GM23248 (cell line): ENCODE measurements at places on chromosomes 11 and 22.

DNA sequence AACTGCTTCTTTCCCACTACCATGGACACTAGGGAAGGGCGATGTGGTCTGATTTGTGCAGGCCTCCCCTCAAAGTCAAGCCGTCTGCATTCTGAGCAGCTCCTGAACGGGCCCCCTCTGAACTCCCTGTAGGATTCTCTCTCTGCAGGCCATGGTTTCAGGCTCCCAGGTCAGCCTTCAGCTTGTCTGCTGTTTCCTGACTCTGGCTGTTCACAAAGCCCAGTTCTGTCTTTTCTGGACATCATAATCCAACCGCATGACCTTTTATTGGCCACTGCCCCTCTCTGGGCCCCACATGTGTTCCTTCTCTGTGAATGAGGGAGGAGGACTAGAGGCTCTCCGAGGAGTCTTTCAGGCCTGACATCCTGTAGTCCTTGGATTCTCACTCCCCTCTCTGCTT lies 161.0 kb downstream of the FEZ1 start:
- no peak overlapping the region for H3K27ac ChIP-seq
- H3K4me1 ChIP-seq, result peaks cover 18% of the 10 kb centered on the region
- no peaks in the 10 kb centered on the region for H3K27me3 ChIP-seq

DNA sequence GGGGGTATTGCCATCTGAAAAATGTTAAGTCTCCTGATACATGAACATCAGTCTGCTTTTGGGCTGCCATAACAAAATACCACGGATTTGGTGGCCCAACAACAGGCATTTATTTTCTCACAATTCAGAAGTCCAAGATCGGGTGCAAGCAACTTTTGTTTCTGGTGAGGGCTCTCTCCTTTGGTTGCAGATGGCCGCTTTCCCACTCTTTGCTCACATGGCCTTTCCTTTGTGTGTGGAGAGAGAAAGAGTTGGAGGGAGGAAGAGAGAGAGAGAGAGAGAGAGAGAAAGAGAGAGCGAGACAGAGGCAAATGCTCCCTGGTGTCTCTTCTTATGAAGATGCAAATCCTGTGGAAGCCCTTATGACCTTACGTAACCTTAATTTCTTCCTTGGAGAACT lies 2.5 kb upstream of the KRTAP5-2 start:
- no peak overlapping the region for H3K27ac ChIP-seq
- no peak for DNase-seq
- peaks cover 51% of the 10 kb centered on the region for H3K27me3 ChIP-seq
- H3K4me3 ChIP-seq, result no peak overlapping the region
- H3K36me3 ChIP-seq, result no peaks in the 10 kb centered on the region

- H3K27me3 ChIP-seq, result no peaks in the 10 kb centered on the region
- H3K27ac ChIP-seq, result peak overlapping the region; percentile 64
- DNase-seq, result peak; percentile 16
- H3K4me1 ChIP-seq, result peaks cover 33% of the 10 kb centered on the region
- H3K36me3 ChIP-seq, result no peaks in the 10 kb centered on the region
These were observed 234.5 kb downstream of the METTL15 start for GRCh38 chr11:28342716-28343115.

GRCh38 chr11:86990031-86990430 lies 34.8 kb upstream of the FZD4 start:
- H3K4me1 ChIP-seq, result peaks cover 15% of the 10 kb centered on the region
- no peaks in the 10 kb centered on the region for H3K36me3 ChIP-seq
- H3K27ac ChIP-seq, result no peak overlapping the region
- no peak overlapping the region for H3K4me3 ChIP-seq

- DNase-seq, result peak; percentile 64
- H3K4me1 ChIP-seq, result peaks cover 15% of the 10 kb centered on the region
- no peaks in the 10 kb centered on the region for H3K27me3 ChIP-seq
These were observed 139.0 kb downstream of the ETS1 start for GRCh38 chr11:128448200-128448886.

- H3K4me1 ChIP-seq, result no peaks in the 10 kb centered on the region
- H3K27ac ChIP-seq, result no peak overlapping the region
- H3K36me3 ChIP-seq, result no peaks in the 10 kb centered on the region
- no peak for DNase-seq
These were observed 44.0 kb downstream of the SOX6 start for GRCh38 chr11:16312233-16312765.

DNA sequence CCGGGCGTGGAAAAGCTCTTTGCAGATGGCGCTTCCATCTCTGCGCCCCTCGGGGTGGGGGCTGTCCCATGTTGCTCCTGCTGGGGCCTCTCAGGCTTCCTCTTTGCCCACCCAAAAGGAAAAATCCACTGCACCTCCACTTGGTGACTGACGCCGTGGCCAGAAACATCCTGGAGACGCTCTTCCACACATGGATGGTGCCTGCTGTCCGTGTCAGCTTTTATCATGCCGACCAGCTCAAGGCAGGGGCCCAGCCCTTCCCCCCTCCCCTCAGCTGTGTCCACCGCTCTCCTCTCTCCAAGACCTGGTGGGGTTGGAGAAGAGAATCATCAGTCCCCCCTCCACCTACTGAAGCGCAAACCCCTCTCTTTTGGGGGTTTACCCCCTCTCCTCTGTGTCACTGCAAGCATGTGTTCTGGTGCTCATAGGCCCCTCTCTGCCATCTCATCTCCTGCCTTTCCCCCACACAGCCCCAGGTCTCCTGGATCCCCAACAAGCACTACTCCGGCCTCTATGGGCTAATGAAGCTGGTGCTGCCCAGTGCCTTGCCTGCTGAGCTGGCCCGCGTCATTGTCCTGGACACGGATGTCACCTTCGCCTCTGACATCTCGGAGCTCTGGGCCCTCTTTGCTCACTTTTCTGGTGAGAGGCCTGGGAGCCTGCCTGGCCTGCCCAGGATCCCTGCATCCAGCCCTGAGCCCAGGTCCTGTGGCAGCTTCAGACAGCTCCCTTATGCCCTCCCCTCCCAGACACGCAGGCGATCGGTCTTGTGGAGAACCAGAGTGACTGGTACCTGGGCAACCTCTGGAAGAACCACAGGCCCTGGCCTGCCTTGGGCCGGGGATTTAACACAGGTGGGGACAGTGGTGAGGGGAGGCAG lies 1.8 kb downstream of the LARGE2 start:
- no peak overlapping the region for H3K4me3 ChIP-seq
- no peaks in the 10 kb centered on the region for H3K4me1 ChIP-seq
- no peak for DNase-seq
- H3K27me3 ChIP-seq, result peaks cover 12% of the 10 kb centered on the region
- no peak overlapping the region for H3K27ac ChIP-seq

- DNase-seq, result no peak
- H3K36me3 ChIP-seq, result no peaks in the 10 kb centered on the region
- H3K27me3 ChIP-seq, result no peaks in the 10 kb centered on the region
- no peak overlapping the region for H3K27ac ChIP-seq
- H3K4me1 ChIP-seq, result no peaks in the 10 kb centered on the region
- no peak overlapping the region for H3K4me3 ChIP-seq
These were observed 21.5 kb downstream of the TOLLIP start for GRCh38 chr11:1287928-1288327.

GRCh38 chr22:37299969-37300509 lies 17.7 kb downstream of the CYTH4 start:
- H3K4me1 ChIP-seq, result peaks cover 18% of the 10 kb centered on the region
- no peak overlapping the region for H3K27ac ChIP-seq
- no peak for DNase-seq
- H3K36me3 ChIP-seq, result no peaks in the 10 kb centered on the region
- no peak overlapping the region for H3K4me3 ChIP-seq

DNA sequence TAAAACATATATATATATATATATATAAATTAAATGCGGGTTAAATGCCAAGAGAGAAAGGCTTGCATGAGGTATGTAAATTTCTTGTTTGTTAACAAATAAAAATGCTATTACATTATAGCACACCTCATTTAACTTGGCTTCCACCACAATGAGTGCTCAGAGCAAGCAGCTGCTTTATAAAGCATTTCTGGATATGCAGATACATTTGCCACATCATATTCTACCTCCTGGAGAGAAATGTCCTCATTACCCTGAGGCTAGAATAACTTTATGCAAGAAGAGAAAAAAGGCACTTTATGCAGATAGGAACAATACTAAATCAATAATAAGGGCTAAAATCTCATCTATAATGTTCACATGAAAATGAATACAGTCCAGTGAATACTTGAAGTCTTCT lies 181.7 kb upstream of the CCDC90B start:
- no peak overlapping the region for H3K27ac ChIP-seq
- H3K4me1 ChIP-seq, result no peaks in the 10 kb centered on the region
- H3K4me3 ChIP-seq, result no peak overlapping the region
- DNase-seq, result no peak
